ENCODE measurements at places on chromosomes 4 and X. TPM values are rescaled to one million over a fixed set of nuclear protein-coding genes. Genes with fewer than 3 reads are reported as not detected.

The SPINK2 gene
- total RNA-seq = not detected

The C1GALT1C1 gene
- total RNA-seq = 31.5 TPM

The BCLAF3 gene
- total RNA-seq = 14.9 TPM

The CT45A5 gene
- not detected for total RNA-seq

The OCRL gene
- total RNA-seq = 32.8 TPM

DNA sequence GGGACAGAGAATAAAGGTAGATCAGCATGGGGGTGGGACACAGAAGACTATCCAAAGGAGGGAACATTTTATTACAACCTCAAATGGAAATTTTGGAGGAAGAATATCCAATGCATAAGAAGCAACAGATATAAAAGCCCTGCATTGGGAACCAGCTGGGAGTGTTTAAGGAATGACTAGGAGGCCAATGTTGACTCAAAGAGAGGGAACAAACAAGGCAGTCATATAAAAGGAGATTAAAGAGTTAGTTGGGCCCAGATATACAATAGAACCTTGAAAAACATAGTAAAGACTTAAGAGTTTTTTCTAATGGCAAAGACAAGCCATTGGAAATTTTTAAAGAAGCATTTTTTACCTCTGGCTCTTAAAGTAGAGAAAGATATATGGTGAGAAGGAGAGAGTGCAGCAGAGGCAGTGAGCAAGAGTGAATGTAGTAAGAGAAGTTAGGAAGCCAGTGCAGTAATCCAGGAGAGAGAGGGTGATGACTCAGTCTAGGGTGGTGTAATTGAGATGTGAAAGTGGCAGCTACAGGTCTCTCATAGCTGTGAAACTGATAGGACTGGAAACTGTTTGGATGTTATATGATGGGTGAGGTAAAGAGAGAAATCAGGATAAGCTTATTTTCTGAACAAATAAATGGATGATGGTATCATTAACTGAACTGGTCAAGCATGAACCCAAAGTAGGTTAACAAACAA lies 182.2 kb upstream of the ATOH1 start:
- H3K36me3 ChIP-seq = no peaks in the 10 kb centered on the region
- H3K4me1 ChIP-seq = no peaks in the 10 kb centered on the region
- H3K27me3 ChIP-seq = no peaks in the 10 kb centered on the region
- H3K27ac ChIP-seq = no peak overlapping the region
- no peak overlapping the region for H3K4me3 ChIP-seq

GRCh38 chrX:72023071-72023470 lies 108.6 kb downstream of the RTL5 start:
- H3K4me1 ChIP-seq = peaks cover 3% of the 10 kb centered on the region
- no peaks in the 10 kb centered on the region for H3K36me3 ChIP-seq
- H3K27me3 ChIP-seq = no peaks in the 10 kb centered on the region
- no peak overlapping the region for H3K4me3 ChIP-seq
- no peak for DNase-seq

DNA sequence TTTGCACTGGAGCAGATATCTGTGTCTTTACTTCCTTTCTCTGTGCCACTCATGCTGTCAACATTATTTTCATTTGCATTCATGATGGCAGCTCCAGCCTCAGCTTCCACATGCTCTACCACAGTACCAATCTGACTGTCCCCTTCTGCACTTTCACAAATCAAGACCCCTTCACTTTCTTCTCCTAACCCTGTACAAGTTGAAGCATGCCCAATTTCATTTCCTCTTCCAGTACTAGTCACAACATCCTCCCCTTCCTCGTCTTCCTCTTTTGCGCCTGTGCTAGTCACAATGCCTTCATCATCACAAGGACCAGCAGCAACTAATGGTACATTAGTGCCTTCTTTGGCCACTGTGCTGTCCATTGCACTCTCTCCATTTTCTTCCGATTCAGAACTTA lies 26.5 kb downstream of the BOD1L1 start:
- H3K27ac ChIP-seq = no peak overlapping the region
- DNase-seq = no peak
- no peaks in the 10 kb centered on the region for H3K4me1 ChIP-seq
- H3K36me3 ChIP-seq = no peaks in the 10 kb centered on the region
- no peaks in the 10 kb centered on the region for H3K27me3 ChIP-seq
- no peak overlapping the region for H3K4me3 ChIP-seq

DNA sequence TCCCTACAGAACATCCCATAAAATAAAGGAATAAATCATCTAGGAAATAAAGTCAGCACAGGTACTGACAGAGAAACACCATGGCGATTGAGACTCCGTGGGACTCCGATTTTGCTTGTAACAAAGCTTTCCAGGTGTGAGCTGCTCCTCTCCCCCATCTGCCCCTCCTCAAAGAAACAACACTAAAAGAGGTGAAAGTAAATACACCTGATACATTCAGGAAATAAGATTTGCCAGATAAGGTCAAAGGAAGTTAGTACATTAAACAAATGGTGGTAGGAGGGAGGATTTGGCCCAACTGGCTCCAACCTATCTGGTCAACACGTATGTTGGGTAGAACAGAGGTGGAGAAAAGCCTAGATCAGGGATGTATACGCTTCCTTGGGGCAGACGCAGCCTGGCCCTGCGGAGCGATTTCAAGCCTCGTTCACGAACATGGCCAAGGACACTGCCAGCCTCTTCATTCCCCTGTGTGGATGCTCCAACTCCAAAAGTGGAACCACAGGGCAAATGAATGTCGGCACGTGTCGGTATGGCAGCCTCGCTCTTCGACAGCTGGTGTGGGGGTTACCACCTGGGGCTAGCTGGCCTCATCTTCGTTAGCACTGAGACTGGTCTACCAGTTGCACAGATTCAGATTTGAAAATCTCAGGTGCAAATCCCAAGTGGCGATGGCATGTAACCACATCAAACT lies 162.5 kb downstream of the AFAP1 start:
- no peak overlapping the region for H3K4me3 ChIP-seq
- H3K27ac ChIP-seq = peak overlapping the region; percentile 19
- peaks cover 11% of the 10 kb centered on the region for H3K36me3 ChIP-seq
- no peak for DNase-seq

DNA sequence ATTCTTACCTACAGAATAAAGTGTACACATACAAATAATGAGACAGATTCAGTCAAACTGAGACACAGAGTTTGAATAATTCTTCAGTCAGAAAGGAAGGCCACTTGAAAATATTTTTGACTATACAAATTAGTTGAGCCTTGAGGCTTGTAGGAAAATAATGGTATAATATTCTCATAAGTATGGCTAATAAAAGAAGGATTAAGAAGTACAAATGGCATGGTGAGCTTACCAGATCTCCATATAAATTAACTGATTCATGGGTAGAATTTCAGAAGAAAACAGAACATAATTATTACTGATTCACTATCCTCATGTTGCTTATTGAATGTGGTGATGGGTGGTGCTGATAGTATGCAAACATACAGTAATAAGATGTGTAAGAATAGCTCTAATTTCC lies 401.1 kb downstream of the PCDH18 start:
- H3K27ac ChIP-seq = no peak overlapping the region
- no peaks in the 10 kb centered on the region for H3K27me3 ChIP-seq
- H3K4me3 ChIP-seq = no peak overlapping the region
- no peaks in the 10 kb centered on the region for H3K4me1 ChIP-seq
- no peaks in the 10 kb centered on the region for H3K36me3 ChIP-seq

DNA sequence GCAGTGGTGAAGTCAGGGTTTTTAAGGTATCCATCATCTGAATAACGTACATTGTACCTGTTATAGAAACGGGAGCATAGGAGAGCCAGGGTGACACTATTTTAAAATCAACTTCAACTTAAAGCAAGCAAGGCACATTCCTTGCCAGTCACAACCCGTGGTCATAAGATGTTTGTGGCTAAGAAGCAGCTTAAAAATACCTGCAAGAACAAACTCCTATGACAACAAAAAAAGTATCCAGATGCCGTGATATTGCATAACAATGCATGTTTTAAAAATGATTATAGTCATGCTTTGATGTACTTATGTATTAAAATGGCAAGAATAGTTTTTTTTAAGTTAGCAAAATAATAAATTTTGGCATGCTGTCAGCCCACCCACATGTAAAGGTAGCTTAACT lies 16.5 kb upstream of the SYNPO2 start:
- no peak overlapping the region for H3K27ac ChIP-seq
- H3K4me3 ChIP-seq = no peak overlapping the region
- H3K27me3 ChIP-seq = no peaks in the 10 kb centered on the region
- no peak for DNase-seq
- no peaks in the 10 kb centered on the region for H3K36me3 ChIP-seq

GRCh38 chr4:4762909-4763821 lies 96.3 kb upstream of the MSX1 start:
- no peak overlapping the region for H3K27ac ChIP-seq
- no peak overlapping the region for H3K4me3 ChIP-seq
- no peaks in the 10 kb centered on the region for H3K36me3 ChIP-seq
- no peak for DNase-seq
- no peaks in the 10 kb centered on the region for H3K4me1 ChIP-seq

DNA sequence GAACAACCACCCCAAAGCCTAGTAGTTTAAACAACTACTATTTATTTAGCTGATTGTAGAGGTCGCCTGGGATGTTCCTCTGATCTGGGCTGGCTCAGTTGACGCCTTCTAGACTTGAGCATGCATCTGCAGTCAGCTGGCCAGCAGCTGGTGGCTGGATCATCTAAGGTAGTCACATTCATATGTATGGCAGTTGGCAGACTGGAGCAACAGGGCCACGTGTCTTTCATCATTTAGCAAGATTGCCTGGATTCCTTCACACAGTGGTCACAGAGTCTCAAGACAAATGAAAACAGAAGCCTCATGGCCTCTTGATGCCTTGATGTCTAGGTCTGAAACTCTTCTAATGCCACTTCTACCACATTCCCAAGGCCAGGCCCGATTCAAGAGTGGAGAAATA lies 220.6 kb upstream of the S100G start:
- no peak for DNase-seq
- H3K4me3 ChIP-seq = no peak overlapping the region
- H3K27ac ChIP-seq = no peak overlapping the region
- H3K36me3 ChIP-seq = no peaks in the 10 kb centered on the region
- H3K4me1 ChIP-seq = no peaks in the 10 kb centered on the region

GRCh38 chr4:81723019-81723884 lies 251.5 kb upstream of the RASGEF1B start:
- no peaks in the 10 kb centered on the region for H3K36me3 ChIP-seq
- H3K27ac ChIP-seq = no peak overlapping the region
- no peaks in the 10 kb centered on the region for H3K4me1 ChIP-seq
- no peaks in the 10 kb centered on the region for H3K27me3 ChIP-seq
- DNase-seq = no peak

DNA sequence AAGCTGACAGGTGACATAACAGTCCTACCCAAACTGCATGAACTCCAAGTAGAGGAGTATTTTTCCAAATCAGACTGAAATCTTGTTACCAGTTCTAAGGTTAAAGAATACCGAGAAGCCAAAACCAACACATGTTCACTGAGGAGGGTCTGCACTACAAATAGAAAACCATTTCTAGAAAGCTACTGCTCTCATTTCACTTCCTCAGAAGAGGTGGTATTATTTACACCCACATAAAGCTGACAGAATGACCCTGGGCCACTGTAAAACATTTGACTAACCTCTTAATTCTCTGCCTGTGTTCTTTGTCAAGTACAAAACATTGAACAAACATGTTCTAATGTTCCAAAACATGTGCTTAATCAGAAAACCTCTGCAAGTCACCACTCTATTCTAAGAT lies 95.8 kb downstream of the IQCM start:
- H3K27me3 ChIP-seq = no peaks in the 10 kb centered on the region
- no peak for DNase-seq
- H3K4me1 ChIP-seq = no peaks in the 10 kb centered on the region
- no peaks in the 10 kb centered on the region for H3K36me3 ChIP-seq
- H3K4me3 ChIP-seq = no peak overlapping the region

GRCh38 chr4:825971-826330 lies at the start of gene CPLX1:
Gene CPLX1, minus strand, starts transcription at chr4:826129. Its CDS starts 1,607 bp downstream, at chr4:824522.
- peaks cover 37% of the 10 kb centered on the region for H3K27me3 ChIP-seq
- H3K4me1 ChIP-seq = peaks cover 4% of the 10 kb centered on the region
- H3K36me3 ChIP-seq = no peaks in the 10 kb centered on the region
- H3K4me3 ChIP-seq = peak within 1 kb of the TSS; percentile 27

GRCh38 chrX:77162777-77163176 lies 284.4 kb upstream of the FGF16 start:
- H3K36me3 ChIP-seq = no peaks in the 10 kb centered on the region
- DNase-seq = no peak
- H3K4me3 ChIP-seq = no peak overlapping the region
- no peaks in the 10 kb centered on the region for H3K4me1 ChIP-seq

DNA sequence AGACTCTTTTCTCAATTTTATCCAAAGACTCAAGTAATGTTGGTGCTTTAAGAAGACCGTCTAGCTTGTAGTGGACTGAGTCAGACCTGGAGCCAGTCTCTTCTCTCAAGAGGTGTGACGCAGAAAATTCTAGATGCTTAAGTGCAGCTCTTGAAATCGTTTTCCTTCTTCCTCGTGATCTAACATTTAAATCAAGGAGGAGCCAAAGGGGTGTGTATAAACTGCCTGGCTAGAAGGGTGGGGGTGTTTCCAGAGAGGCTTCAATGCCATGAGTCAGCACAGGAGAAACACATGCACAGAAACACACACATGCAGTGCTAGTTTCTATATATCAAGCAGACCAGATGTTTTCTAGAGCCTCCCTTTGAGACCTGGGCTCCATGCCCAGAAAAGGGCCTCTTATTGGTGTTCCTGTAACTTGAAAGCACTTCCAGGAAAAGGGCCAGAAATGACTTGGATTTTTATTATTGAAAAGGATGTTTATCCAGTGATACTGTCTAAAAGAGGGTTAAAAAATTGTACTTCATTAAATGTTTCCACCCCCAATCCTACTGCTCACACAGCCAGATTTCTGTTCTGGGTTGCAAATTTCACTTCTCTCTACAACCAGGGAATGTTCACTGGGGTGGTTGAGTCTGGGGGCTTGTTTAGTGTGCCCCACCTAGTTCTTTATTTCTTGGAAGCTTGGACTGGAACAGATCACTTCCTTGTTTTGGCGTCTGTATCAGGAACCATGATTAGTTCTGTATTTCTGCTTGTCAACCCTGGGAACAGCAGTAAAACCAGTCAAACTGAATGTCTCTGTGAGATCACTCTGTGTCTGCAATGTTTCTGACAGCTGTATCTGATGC lies at the start of gene CLIC2:
TSS of gene CLIC2 (minus strand) at position 129 of the 851 bp plus-strand sequence. CDS start 187 bp downstream, outside the sequence.
- H3K36me3 ChIP-seq = no peaks in the 10 kb centered on the region
- no peaks in the 10 kb centered on the region for H3K4me1 ChIP-seq
- peak within 1 kb of the TSS; percentile 47 for H3K27ac ChIP-seq

All from colonic mucosa (tissue), 4 donors.